ENCODE measurements at places on chromosomes 2 and 18.
A peak's percentile ranks its signal among the peaks of the same experiment; 100 is the strongest.

DNA sequence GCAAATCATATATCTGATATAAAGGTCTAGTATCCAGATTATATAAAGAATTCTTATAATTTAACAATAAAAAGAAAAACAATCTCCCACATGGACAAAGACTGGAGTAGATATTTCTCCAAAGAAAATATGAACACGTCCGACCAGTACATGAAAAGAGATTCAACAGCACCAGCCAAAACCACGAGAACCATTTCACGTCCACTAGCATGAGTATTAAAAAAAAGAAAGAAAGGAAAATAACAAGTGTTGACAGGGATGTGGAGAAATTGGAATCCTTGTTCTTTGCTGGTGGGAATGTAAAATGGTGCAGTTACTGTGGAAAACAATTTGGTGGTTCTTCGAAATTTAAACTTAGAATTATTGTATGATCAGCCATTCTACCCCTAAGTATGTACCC lies 432.7 kb upstream of the TRIB2 start:
- peak; percentile 13 for DNase-seq

DNA sequence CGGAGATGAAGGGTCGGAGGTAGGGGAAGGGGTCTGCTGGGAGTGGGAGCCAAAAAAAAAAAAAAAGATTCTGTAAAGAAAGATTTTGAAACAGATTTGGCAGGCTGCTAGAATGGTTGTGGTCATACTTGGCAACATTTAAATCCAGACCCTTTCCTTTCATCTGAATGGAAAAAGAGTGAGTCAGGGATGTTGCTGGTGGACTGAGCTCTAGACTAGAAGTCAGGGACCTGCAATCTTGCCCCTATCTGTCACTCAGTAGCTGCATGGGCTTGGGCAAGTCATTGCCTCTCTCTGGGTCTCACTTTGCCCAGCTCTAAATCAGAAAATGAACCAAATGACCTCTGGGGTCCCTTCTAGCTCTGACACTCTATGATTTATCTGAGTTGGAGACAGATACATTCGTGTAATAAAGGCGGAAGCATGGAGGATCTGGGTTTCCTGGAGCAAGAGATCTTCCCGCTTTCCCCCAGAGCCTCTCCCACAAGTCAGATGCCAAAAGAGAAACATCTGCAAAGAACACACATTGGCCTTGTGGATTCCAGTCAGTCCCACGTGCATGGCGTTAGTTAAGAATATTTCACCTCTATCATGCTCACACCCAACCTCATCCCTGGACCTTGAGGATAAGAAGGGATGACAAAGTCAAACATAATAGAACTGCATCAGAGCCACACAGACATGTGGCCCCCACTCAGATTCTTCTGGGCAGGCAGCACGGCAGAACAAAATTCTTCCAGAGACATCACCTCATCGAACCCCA lies 58.5 kb downstream of the ADD2 start:
- DNase-seq = peak; percentile 78

DNA sequence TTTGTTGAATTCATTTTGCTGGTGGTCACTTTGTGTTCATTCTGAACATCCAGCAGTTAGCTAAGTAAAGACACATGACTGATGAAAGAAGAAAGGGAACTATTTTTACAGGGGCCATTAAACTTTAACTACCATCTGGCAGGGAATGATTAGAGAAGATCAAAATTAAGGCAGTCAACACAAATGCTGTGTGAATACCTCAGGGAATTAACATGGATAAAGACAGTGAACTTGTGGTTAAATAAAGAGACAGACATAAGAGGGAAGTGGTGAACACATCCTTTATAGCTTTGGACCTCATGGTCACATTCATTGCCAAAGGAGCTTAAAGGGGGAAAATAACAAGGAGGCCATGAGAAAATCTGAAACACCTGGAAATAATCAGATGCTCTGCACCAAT lies 52.6 kb upstream of the ATP5MC3 start:
- DNase-seq = peak; percentile 26

DNA sequence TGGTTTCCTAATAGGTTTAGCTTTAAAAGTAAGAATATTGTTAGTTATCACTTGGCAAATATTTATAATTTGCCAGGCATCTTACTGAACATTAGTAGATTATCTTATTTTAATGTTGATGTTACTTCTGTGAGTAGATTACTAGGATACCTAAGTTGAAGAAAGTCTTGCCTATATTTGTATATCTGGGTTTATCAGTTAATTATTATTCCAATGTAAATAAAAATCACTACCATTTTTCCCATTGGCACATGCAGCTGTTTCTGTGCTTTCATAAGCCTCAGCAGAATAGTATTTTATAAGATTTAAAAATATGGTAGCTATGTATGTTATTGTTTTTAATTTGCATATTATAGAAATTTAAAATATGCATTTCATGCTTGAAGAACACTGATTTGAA lies 16.3 kb upstream of the TRIM43B start:
- no peak for DNase-seq

GRCh38 chr2:190136259-190136658 lies 73.7 kb upstream of the MSTN start:
- DNase-seq = no peak

DNA sequence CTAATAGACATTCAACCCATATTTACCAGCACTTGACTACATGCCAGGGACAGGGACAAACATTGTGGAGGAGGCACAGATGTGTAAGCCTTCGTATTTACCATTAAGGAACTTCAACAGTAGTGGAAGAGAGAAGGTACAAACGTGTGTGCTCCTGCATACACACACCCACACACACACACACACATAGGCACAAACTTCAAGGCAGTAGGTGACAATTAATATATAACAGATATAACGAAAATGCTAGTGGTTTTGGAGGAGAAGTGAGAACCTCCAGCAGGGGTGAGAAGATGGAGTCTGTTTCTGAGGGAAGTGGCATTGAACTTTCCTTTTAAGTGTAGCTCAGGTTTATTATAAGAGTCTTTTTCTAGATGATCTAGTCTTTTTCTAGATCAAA lies 231.1 kb downstream of the SETBP1 start:
- DNase-seq = no peak

DNA sequence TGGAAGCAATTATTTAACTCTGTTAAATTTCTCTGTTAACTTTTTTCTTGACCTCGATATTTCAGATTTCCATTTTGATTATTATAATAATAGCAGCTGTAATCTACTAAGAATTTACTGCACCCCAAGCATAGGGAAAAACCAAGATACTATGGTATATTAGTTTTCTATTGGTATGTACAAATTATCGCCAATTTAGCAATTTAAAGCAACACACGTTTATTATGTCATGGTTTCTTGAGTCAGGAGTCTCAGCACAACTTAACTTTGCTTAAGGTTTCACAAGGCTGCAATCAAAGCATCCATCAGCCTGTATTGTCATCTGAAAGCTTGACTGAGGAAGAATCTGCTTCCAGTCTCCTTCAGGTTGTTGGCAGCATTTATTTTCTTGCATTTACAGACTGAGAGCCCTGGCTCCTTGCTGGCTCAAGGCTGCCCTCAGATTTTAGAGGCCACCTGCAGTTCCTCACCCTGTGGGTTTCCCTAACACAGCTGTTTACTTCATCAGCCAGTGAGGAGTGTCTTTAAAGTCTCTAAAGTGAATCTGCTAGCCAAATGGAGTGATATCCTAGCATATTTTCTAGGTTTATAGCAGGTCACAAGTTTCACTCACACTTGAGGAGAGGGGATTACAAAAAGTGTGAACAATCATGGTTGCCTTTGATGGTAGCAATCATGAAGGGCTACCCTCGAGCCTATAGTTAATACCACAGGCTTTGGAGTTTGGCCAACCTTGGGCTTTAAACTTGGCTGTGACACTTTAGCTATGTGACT lies 4.4 kb upstream of the VPS54 start:
- no peak for DNase-seq

GRCh38 chr2:142423603-142424002 lies 292.8 kb upstream of the LRP1B start:
- no peak for DNase-seq

DNA sequence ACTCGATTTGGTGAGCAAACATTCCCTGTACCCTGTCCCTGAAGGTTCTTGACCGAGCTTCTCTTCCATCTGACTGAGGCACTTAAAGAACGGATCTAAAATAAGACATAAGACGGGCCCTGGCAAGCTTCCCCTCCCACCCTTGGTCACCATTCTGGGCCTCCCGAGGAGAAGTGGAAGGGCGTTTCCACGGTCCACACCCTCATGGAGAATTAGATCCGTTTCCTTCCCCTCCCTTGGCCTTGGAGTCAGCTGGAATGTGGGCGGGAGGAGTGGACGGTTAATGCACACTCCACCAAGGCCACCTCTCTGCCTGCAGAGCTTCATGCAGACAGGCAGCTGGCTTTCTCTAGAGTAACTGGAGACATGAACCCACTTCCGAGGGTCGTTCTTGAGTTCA lies 257.3 kb upstream of the APCDD1 start:
- no peak for DNase-seq

- DNase-seq = peak; percentile 46
Observed at GRCh38 chr2:216774180-216774579, 78.8 kb upstream of the IGFBP5 start.

GRCh38 chr2:172600557-172601008 lies 44.7 kb downstream of the PDK1 start:
- DNase-seq = no peak

- DNase-seq = no peak
Observed at GRCh38 chr2:120355780-120356266, 9.9 kb downstream of the INHBB start.

DNA sequence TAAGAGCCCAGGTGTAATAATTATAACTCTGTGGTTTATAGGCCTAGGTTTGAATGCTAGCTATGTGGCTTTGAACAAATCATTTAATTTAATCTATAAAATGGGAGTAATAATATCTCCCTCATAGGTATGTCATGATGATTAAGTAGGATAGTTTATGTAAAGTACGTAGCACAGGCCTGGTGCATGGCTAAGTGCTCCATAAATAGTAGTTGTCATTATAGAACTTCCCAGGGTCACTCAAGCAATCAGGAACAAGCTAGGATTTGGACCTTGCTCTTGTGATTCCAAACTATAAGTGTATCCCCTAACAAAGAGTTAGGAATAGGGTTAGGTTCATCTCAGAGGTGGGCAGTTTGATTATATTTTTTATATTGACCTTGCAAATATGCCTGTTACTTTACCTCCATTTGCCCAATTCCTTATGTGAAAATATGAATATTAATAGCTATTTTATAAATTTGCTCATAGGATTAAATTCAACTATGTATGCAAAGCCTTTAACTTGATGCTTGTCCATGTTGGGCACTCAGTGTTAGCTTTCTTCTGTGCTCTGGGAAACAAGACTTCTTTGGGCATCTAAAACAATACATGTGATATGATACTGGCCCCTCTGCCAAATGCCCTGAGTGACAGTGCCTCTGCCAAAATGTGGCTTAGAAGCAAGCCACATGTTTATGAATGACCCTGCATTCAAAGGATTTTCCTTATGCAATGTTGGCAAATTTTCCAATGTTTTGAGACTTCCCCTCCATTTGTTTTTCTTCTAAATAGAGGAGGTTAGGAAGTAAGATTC lies 353.6 kb downstream of the KIAA1328 start:
- DNase-seq = no peak

DNA sequence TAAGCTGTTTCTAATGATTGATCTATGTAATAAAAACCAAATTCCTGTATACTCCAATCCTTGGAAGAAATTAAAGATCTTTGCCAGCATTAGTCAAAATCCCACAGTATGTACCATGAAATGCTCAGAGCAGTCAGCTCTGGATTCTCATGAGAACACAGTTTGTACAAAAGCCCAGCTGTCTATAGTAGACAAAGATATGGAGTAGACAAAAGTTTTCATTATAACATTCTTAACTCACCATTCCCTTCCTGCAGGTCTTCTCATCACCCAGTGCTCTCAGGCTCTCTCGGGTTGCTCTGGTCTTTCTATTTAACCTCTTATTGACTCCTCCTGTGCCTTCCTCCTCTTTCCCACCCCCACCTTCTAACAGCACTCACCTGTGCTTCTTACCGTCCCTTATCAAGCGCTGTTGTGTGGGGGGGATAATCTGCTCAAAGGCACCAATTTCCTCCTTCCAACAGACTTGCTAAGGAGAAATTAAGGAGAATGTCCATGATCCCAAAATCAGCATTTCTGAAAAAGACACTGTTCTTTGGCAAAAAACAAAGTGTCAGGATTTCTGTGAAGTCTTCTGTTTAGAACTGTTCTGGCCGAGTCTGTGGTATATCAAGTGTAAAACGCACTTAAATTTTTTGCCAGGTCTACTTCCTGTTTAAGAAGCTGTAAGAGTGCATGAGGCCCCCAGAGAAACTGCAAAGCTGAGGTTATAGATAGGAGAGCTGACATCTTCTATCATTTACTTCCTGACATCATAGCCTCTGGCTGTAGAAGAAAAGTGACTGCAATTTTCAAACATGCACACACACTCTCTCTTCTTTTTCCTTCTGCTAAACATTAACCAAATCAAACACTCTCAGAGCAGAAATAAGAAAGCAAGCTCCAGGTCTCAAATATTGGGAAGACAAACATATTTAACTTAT lies 144.1 kb downstream of the EVA1A start:
- DNase-seq = no peak

DNA sequence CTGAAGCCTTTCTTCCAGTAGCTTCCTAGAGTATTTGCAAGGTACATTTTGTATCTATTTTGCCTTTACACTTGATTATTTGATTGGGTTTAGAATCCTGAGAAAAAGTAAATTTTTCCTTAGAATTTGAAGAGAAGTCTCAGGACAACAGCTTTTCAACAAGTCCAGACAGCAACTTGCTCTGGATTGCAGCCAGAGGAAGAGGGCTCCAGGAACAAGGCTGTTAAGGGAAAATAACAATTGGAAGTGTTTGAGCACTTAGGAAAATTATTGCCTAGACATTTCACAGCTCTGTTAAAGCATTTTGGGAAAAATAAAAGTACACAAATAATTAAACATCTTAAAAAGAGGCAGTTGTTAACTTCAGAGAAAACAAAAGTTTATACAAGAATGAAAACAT lies 58.3 kb upstream of the RAPGEF4 start:
- no peak for DNase-seq

- no peak for DNase-seq
Observed at GRCh38 chr2:75986617-75987016, 275.9 kb upstream of the GCFC2 start.

DNA sequence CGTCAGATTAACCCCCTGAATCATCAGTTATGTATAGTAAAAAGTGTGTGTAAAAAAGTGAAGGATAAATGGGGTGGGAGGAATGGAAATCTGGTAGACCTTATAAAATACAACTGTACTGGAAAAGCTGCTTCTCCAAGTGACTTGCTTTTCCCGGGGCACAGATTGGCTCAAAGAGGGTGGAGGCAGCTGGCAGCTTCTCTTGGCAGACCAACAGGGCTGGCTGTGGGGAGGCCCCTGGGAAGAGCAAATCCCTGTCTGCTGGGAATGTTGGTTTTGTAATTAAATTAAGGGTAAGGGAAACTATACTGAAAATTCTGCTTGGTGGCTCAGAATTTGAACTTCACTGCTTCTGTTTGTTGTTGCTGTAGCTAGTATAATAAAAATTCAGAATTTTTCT lies 154.2 kb upstream of the DLX2 start:
- DNase-seq = no peak

DNA sequence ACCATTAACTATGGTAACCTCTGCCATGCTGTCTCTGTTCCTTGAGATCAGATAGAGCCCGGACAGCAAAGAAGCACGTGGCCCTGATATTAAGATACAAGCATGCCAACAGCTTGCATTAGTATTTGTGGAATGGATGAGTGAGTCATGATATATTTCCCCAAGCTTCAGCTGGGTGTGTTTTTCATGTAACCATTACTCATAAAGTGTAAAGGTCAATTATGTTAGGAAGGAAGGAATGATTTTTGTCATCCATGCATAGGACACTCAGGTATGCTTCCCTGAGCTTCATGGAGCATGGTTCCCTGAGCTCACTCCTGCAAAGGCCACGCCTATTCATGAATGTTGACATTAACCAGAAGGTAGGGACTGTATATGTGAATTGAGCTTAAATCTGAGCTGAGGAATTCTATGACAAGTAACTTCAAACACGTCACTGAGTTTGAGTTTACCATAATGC lies 74.6 kb downstream of the ARL4C start:
- peak; percentile 94 for DNase-seq

Data from fibroblast of skin of right biceps (primary cell).